Spinal cord (tissue), 10 donors: ENCODE measurements at places on chromosomes 1 and 21. TPM values are rescaled to one million over a fixed set of nuclear protein-coding genes. Genes with fewer than 3 reads are reported as not detected.

FCRL4 gene
- not detected for total RNA-seq

LORICRIN gene
- 0.22 TPM for total RNA-seq

BOLA1 gene
- 31.0 TPM for total RNA-seq

- no peak for DNase-seq
Measured at GRCh38 chr1:169108863-169109560, 2.5 kb downstream of the ATP1B1 start.

GRCh38 chr1:235708390-235708962 lies 58.9 kb upstream of the GNG4 start:
- peak; percentile 22 for DNase-seq

DNA sequence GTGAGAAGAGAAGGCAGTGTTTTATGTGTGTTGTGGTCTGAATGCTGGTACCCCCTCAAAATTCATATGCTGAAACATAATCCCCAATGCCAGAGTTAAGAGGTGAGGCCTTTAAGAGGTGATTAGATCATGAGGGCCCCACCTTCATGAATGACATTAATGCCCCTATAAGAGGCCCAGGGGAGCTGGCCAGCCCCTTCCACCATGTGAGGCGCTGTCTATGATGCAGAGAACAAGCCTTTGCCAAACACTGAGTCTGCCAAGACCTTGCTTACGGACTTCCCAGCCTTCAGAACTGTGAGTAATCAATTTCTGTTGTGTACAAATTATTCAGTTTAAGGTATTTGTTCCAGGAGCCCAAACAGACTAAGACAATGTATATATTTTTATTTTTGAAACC lies 20.2 kb downstream of the CAPZB start:
- DNase-seq, result no peak

DNA sequence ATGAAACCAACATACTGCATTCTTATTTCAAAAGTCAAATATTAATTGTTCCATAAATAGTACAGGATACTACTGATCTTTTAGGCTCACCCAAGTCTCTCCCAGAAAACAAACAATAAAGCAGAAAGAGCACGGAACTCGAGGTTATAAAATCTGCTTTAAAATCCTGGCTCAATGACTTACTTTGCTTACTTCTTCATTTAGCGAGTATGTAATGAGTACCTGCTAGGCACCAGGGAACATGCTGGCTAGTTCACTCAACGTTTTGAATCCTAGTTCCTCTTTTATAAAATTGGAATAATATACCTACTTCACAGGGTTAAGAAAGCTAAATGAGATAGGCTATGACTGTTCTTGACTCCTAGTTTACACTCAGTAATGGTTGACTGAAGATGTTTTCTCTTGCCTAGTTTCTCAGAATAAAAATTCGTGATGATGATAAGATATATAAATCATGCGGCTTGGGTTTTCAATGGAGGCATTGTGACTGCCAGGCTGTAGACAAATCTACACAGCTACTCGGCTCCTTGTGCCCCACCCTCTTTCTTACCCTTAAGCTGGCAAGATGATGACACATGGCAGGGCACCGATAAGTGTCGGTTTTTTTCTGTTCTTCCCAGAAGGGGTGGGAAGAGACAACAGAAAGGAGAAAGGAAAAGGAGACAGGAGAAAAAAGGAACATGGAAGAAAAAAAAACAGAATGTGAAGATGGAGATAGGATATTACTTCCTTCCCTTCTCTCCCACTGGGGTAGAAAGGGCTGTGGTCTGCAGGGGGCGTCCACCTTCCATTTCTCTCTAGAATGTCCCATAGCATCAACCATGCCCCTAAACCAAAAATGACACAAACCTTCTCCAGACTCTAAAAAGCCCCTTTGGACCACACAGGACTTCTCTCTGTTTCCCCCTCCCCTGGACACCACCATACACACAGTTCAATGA lies 507.1 kb downstream of the SMYD3 start:
- no peak for DNase-seq

GRCh38 chr21:29849735-29850176 lies 90.0 kb downstream of the GRIK1 start:
- peak; percentile 35 for DNase-seq

- no peak for DNase-seq
Measured at GRCh38 chr1:162171111-162171510, 101.6 kb downstream of the NOS1AP start.

DNA sequence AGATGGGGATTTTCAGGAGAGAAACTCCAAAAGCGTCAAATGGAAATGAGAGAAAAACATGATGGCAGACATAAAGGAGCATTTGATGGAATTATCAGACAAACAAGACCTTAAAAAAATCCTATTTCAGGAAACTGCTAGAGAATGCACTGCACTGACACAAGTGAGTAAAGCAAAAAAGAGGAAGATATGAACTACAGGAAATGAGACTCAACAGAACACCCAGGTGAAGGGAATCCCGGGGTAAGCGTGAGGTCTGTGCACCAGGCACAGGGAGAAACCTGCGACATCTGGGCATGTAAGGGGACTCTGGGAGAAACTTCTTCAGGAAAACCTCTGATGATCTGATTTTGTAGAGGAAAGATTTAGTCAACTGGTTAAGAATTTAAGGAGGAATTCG lies 2.8 kb downstream of the TARBP1 start:
- DNase-seq, result no peak

- no peak for DNase-seq
Measured at GRCh38 chr1:54408147-54409066, 2.2 kb upstream of the SSBP3 start.
